IMR-90 (cell line): ENCODE measurements at places on chromosomes 2 and 18. TPM values are rescaled to one million over a fixed set of nuclear protein-coding genes. Genes with fewer than 3 reads are reported as not detected.

DNA sequence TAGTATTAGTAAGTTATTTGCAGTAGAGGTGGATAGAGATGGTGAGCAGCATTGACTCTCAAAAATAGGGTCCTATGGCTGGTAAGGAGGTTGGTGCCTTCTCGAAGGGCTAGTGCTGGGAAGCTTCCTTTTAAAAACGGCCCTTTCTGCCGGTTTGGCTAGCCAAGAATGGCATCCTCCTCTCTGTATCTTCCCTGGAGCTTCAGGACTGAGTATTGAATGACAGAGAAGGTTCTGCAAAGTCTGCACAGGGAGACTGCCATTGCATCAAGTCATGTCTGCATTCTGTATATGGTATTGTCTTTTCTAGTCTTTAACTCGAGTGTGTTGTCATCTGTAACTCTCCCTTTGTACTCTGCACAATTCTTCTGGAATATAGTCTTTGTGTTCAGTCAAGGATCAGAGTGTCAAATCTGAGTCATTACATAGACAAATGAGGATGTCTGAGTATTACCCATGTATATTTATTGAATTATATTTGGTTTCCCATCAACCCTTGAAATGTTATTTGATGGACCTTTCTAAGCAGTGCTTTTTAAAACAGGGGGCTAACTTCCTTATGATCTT lies 1.1 kb downstream of the LDLRAD4 start:
- DNase-seq = no peak
- H3K27me3 ChIP-seq = peaks cover 52% of the 10 kb centered on the region
- no peak overlapping the region for H3K27ac ChIP-seq
- peaks cover 2% of the 10 kb centered on the region; the same call in 1 of the 2 replicates for H3K4me1 ChIP-seq
- no peak overlapping the region for H3K4me3 ChIP-seq
- H3K36me3 ChIP-seq = no peaks in the 10 kb centered on the region

DNA sequence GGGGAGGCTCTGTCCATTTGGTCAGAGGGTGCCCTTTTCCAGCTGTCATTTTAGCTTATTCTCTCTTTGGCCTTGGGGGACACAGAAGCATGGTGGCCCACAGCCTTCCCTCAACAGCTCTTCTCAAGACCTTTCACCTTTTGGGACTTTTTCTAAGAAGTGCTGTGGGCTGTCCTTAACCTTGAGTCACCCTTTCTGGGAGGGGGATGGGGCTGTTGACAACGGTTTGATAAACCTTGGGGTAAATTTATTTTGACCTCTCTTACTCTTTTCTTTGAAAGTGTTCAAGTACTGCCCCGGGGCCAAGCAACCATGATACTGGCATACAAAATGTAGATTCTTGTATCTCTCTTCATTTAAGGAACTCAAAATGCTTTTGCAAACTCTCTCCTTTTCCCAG lies 13.7 kb downstream of the IGFBP5 start:
- no peaks in the 10 kb centered on the region for H3K27me3 ChIP-seq
- H3K27ac ChIP-seq = no peak overlapping the region; the same call in 1 of the 2 replicates
- peak; percentile 16 for DNase-seq
- no peak overlapping the region for H3K4me3 ChIP-seq
- H3K36me3 ChIP-seq = peaks cover 90% of the 10 kb centered on the region

- no peak overlapping the region for H3K4me3 ChIP-seq
- no peak for DNase-seq
- peaks cover 12% of the 10 kb centered on the region; the same call in 1 of the 2 replicates for H3K27me3 ChIP-seq
- no peaks in the 10 kb centered on the region for H3K4me1 ChIP-seq
- H3K27ac ChIP-seq = no peak overlapping the region
Measured at GRCh38 chr2:96157649-96158553, 12.7 kb upstream of the DUSP2 start.

DNA sequence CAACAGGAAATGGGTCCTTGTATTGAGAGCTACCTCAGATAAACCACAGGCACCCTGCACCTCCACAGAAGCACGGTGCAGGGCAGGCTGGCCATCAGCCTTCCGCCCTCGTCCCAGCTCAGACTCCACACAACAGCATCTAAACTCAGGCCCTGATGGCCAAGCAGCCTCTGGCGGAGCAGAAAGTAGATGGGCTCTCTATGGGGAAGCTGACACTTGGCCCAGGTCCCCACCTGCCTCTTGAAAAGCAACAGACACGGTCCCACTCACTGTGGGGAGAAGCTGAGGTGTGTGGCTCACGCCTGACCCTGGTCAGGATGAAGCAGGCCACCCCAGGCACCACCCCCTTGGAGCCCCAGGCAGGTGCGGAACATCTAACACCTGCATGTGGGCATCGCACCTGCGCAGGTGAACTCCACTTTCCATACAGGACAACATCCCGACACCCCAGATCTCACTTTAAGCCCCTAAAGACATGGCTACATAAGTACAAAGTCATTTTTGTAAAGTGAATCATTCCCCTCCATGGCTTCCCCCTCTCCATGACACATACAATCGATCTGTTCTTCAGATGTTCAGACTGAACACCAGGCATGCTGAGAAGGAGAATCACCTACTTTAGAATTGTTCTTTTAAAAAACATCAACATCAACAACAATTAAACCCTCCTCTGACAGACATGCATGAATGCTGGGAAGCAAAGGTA lies 208.4 kb downstream of the ZBTB7C start:
- DNase-seq = no peak
- no peaks in the 10 kb centered on the region for H3K36me3 ChIP-seq
- no peaks in the 10 kb centered on the region for H3K4me1 ChIP-seq
- H3K27ac ChIP-seq = no peak overlapping the region
- no peak overlapping the region for H3K4me3 ChIP-seq

DNA sequence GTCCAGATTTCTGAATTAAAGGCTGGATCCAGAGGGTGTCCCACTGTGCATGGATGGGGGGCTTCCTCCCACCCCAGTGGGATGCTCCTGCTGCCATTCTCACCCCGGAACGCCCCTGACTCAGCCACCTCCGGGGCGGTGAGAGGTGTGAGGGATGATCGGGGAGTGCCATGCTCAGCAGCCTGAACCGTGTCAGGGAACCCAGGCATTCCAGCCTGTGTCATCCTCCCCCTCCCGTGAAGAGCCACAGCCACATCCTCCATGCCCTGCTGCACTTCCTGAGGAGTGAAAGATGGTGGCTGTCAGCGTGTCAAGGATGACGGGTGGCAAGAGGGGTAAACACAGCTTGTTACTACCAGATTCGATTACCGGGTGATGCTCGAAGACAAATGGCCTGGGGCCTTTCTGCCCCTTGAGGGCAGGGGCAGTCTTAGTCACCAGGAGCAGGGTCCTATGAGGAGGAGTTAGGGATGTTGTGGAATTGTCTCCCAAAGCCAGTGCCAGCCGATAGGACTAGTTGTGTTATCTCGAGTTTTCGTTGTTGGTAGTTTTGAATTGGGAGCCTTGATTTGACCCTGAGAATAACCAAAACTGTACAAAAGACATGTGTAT lies 80.8 kb downstream of the TCF7L1 start:
- no peak overlapping the region for H3K4me3 ChIP-seq
- DNase-seq = no peak
- H3K36me3 ChIP-seq = peaks cover 3% of the 10 kb centered on the region
- peaks cover 22% of the 10 kb centered on the region for H3K4me1 ChIP-seq

GRCh38 chr2:24969784-24970183 lies 2.0 kb downstream of the DNAJC27 start:
- H3K27me3 ChIP-seq = no peaks in the 10 kb centered on the region
- H3K4me1 ChIP-seq = no peaks in the 10 kb centered on the region
- no peak overlapping the region for H3K27ac ChIP-seq
- DNase-seq = peak; percentile 51

GRCh38 chr2:54422072-54422581 lies 34.0 kb upstream of the SPTBN1 start:
- no peak overlapping the region for H3K4me3 ChIP-seq
- no peaks in the 10 kb centered on the region for H3K4me1 ChIP-seq
- DNase-seq = no peak
- H3K27me3 ChIP-seq = peaks cover 9% of the 10 kb centered on the region
- no peaks in the 10 kb centered on the region for H3K36me3 ChIP-seq

- no peak overlapping the region for H3K27ac ChIP-seq
- peaks cover 15% of the 10 kb centered on the region for H3K27me3 ChIP-seq
- no peak overlapping the region for H3K4me3 ChIP-seq
- DNase-seq = no peak
- H3K4me1 ChIP-seq = no peaks in the 10 kb centered on the region
- H3K36me3 ChIP-seq = no peaks in the 10 kb centered on the region
Measured at GRCh38 chr2:231573698-231574421, 18.8 kb upstream of the TEX44 start.

- H3K27me3 ChIP-seq = no peaks in the 10 kb centered on the region
- H3K4me1 ChIP-seq = peaks cover 6% of the 10 kb centered on the region
- no peak overlapping the region for H3K27ac ChIP-seq
- DNase-seq = peak; percentile 28
Measured at GRCh38 chr18:36661999-36662398, 166.8 kb downstream of the TPGS2 start.

- DNase-seq = no peak
- no peaks in the 10 kb centered on the region for H3K36me3 ChIP-seq
- H3K4me3 ChIP-seq = no peak overlapping the region
Measured at GRCh38 chr2:238420878-238421694, 5.6 kb upstream of the ASB1 start.

STAM2 gene
- 10.1 and 12.5 TPM in 2 replicates for polyA plus RNA-seq

GRCh38 chr2:159043710-159044109 lies 75.3 kb downstream of the TANC1 start:
- no peak overlapping the region for H3K4me3 ChIP-seq
- no peak overlapping the region for H3K27ac ChIP-seq
- no peaks in the 10 kb centered on the region for H3K27me3 ChIP-seq

MREG gene
- 1.0 and 1.1 TPM in 2 replicates for polyA plus RNA-seq

GREB1L gene
- 0.01 and 0.02 TPM in 2 replicates for polyA plus RNA-seq

TTR gene
- polyA plus RNA-seq = not detected in 2 replicates

DNA sequence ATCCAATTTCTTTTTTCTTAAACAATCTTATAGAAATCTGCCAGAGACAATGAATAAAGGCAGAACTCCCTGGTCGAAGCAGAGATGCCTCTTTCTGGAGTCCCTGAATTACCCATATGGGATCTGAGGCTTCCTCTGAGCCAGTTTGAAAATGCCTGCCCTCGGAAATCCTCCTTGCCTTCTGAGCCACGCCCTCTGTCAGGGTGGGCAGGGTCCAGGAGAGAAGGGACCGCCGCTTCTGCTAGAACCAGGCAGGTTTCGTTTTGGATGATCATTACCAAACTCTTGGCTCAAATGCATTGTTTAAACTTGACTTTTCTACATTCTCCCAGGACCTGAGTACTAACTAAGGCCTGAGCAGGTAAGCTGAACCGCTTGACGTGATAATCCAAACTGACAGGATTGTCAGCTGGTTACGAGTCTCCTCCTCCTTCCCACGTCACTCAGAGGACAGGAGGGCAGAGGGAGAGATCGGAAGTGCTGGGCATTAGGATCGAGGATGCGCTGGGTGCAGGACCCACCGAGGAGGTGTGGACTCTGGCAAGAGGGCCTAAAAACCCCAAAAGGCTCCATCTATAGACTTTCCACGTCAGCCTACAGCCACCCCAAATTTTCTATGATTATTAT lies 128.4 kb downstream of the KLHL29 start:
- no peaks in the 10 kb centered on the region for H3K27me3 ChIP-seq
- H3K4me1 ChIP-seq = peaks cover 4% of the 10 kb centered on the region; the same call in 1 of the 2 replicates
- no peak for DNase-seq
- no peaks in the 10 kb centered on the region for H3K36me3 ChIP-seq
- no peak overlapping the region for H3K4me3 ChIP-seq
- no peak overlapping the region for H3K27ac ChIP-seq

LRRTM1 gene
- not detected in 2 replicates for polyA plus RNA-seq

FTCDNL1 gene
- polyA plus RNA-seq = 0.21 TPM in 1 of 2 replicates, not detected in the other

DSG4 gene
- not detected in 2 replicates for polyA plus RNA-seq

GRCh38 chr18:2587788-2588187 lies 16.4 kb downstream of the NDC80 start:
- H3K27me3 ChIP-seq = no peaks in the 10 kb centered on the region
- H3K4me1 ChIP-seq = peaks cover 5% of the 10 kb centered on the region
- H3K4me3 ChIP-seq = no peak overlapping the region
- no peak overlapping the region for H3K27ac ChIP-seq
- H3K36me3 ChIP-seq = no peaks in the 10 kb centered on the region; the same call in 1 of the 2 replicates

- no peaks in the 10 kb centered on the region for H3K36me3 ChIP-seq
- H3K27me3 ChIP-seq = peaks cover 4% of the 10 kb centered on the region
- H3K4me1 ChIP-seq = no peaks in the 10 kb centered on the region
- no peak overlapping the region for H3K27ac ChIP-seq
- H3K4me3 ChIP-seq = no peak overlapping the region
- peak; percentile 22 for DNase-seq
Measured at GRCh38 chr2:86393521-86394491, 47.4 kb upstream of the KDM3A start.

CDH2 gene
- 53.3 and 55.6 TPM in 2 replicates for polyA plus RNA-seq

GRCh38 chr2:105919826-105920225 lies 175.1 kb downstream of the NCK2 start:
- peak; percentile 62 for DNase-seq
- no peak overlapping the region for H3K4me3 ChIP-seq
- H3K4me1 ChIP-seq = no peaks in the 10 kb centered on the region
- no peak overlapping the region for H3K27ac ChIP-seq
- no peaks in the 10 kb centered on the region for H3K36me3 ChIP-seq

GPR75 gene
- 2.1 and 2.6 TPM in 2 replicates for polyA plus RNA-seq

GRCh38 chr2:675982-676646 lies 1.1 kb downstream of the TMEM18 start:
- H3K27ac ChIP-seq = peak overlapping the region; percentile 73
- 0 out of 2 replicates have a peak, but pooled peaks cover 2% of the 10 kb centered on the region for H3K36me3 ChIP-seq
- no peaks in the 10 kb centered on the region for H3K27me3 ChIP-seq
- H3K4me1 ChIP-seq = peaks cover 19% of the 10 kb centered on the region

GRCh38 chr2:28976584-28976983 lies 4.5 kb upstream of the TOGARAM2 start:
- peaks cover 6% of the 10 kb centered on the region for H3K27me3 ChIP-seq
- peak; percentile 84 for DNase-seq
- H3K4me1 ChIP-seq = peaks cover 11% of the 10 kb centered on the region
- H3K4me3 ChIP-seq = no peak overlapping the region
- H3K36me3 ChIP-seq = no peaks in the 10 kb centered on the region
- no peak overlapping the region for H3K27ac ChIP-seq

ACMSD gene
- not detected in 2 replicates for polyA plus RNA-seq

DNA sequence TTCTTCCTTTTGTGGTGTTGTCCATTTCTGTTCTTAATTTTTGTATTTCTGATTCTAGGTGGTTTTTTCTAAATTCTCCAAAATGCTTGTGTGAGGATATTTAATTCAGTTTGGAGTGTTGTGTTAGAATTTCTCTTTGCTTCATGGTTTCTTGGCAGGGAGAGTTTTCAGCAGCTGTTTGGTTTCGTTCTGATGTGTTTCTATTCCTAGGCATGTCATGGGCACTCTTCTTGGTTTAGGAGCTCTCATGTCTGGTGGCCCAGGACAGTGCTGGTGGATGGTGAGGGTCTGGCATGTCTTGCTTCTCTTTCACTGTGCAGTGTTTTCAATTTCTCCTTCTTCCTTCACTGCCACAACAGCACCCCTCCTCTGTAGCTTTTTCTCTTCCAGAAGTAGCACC lies 52.9 kb downstream of the OSBPL6 start:
- no peak for DNase-seq
- H3K27me3 ChIP-seq = no peaks in the 10 kb centered on the region
- no peak overlapping the region for H3K4me3 ChIP-seq
- H3K27ac ChIP-seq = no peak overlapping the region

DNA sequence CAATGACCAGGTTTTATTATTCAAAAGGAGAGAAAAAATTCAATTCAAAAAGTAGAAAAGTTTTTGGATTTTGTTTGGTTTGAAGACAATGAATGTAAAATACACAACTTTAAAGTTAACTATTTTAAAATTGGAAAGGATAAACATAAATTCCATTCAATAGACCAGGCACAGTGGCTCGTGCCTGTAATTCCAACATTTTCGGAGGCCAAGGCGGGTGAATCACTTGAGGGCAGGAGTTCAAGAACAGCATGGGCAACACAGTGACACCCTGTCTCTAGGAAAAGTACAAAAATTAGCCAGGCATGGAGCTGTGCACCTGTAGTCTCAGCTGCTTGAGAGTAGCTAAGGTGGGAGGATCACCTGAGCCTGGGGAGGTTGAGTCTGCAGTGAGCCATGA lies 54.7 kb downstream of the SCN9A start:
- H3K27ac ChIP-seq = no peak overlapping the region
- H3K4me1 ChIP-seq = no peaks in the 10 kb centered on the region; the same call in 1 of the 2 replicates
- no peak overlapping the region for H3K4me3 ChIP-seq
- H3K27me3 ChIP-seq = no peaks in the 10 kb centered on the region
- no peaks in the 10 kb centered on the region for H3K36me3 ChIP-seq
- DNase-seq = peak; percentile 39
